ENCODE measurements at places on chromosomes 13 and 19.
A peak's percentile ranks its signal among the peaks of the same experiment; 100 is the strongest.

GRCh38 chr13:71593566-71593965 is 273.4 kb downstream of the DACH1 start:
- no peak for DNase-seq

DNA sequence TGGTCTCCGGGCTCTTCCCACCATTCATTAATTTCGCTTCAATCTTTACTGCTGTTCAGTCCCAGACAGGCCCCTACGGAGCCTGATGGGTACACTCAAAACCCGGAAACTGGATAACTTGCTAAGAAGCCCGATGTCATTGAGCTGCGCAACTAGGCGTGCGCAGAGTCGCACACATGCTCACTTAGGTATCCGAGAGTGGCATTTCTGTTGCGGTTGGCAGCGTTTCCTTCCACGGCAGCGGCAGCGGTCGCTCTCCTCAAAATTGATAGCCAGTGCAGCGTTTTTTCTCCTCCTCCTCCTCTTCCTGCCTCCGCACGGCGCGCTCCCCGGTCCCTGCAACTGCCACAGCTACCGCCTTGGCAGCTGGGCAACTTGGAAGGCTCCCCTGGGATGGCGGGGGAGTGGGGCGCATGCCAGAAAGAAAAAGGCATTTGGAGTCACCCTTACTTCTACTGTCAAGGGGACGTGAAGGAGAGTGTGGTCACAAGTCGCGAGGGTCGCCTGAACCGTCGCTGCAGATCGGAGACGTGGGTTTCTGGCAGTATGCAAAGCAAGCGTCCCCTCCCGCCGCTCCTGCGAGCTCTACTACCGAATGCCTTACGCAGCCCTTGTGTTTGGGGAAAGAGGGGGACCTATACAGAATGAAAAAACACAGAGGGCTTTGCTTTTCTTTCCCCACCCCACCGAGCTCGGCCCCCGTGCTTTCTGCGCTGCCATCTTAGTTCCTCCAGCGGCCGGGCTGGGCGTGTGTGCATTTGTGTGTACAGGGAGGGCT is 2.4 kb upstream of the MYCBP2 start:
- peak; percentile 74 for DNase-seq

DNA sequence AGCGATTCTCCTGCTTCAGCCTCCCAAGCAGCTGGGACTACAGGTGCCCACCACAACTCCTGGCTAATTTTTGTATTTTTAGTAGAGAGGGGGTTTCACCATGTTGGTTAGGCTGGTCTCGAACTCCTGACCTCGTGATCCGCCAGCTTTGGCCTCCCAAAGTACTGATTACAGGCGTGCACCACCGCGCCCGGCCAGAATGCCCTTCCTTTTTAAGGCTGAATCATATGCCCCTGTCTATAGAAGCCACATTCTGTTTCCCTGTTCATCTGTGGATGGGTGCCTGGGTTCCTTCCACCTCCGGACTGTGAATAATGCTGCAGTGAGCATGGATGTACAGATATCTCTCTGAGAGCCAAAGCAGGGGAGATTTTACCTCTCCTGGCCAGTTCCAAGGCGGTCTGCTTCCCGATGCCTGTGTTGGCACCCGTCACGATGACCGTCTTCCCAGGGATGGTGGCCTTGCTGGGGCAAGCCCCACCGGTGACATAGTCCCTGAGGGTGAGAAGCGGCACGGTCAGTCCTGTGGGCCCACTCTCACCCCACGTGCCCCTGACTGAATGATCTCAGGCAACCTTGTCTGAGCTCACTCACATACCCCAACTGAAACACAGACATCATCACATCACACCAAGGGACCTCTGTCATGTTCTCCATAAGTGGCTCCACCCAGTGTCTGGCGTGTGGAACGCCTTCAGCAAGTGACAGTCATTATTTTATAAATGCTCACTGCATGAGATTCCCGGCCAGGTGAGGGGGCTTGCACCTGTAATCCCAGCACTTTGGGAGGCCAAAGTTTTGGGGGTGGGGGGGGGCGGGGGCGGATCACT is 4.0 kb downstream of the RDH13 start:
- DNase-seq = no peak

DNA sequence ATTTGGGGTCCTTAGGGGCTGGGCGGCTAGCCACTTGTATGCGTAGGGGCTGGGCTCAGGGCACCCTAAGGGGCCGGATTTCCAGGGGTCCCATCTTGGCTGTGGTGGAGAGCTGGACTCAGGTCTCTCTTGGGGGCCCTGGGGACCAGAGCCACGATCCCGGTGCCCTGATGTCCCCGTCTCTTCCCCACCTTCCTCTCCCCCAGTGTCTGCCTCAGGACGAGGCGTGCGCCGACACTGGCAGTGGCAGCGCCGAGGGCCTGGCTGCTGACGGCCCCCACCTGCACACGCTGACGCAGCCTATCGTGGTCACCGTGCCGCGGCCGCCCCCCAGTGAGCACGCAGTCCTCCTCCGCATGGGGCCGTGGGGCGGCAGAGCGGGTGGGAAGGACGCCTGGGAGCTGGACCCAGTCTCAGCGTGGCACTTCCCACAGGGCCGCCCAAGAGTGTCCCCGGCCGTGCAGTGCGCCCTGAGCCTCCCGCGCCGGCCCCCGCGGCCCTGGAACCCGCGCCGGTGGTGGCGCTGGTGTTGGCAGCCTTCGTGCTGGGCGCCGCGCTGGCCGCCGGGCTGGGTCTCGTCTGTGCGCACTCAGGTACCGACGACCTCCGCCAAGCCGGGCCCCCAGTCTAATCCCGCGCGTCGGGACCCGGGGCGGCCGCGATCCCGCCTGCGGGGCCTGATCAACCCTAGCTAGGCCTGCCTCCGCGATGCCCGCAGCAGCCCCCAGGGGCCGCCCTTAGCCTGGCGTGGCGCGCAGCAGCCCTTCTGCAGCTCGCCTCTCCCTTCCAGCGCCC is 2.7 kb upstream of the SNAPC2 start:
- DNase-seq = no peak

GRCh38 chr19:35592226-35592625 is 6.3 kb downstream of the PMIS2 start:
- DNase-seq = no peak

- no peak for DNase-seq
Observed at GRCh38 chr13:74921326-74921725, 560.6 kb downstream of the TBC1D4 start.

DNA sequence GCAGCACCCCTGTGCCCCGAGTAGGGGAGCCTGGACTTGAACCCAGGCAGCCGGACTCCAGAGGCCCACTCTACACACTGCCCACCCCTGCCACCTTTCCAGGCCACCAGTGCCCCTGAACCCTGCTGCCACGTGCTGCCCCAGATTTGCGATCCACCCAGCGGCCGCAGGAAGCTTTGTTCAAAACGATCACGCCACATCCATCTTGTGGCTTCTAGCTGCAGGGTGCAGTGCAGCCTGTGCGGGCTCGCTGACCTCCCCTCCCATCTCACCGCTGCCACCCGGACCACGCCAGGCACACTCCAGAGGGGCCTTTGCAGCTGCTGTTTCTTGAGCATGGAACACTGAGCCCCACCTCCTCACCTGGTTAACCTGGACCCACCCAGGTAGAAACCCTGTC is 3.8 kb downstream of the RAVER1 start:
- DNase-seq = no peak

GRCh38 chr13:94305934-94306333 is 173.5 kb downstream of the DCT start:
- no peak for DNase-seq

DNA sequence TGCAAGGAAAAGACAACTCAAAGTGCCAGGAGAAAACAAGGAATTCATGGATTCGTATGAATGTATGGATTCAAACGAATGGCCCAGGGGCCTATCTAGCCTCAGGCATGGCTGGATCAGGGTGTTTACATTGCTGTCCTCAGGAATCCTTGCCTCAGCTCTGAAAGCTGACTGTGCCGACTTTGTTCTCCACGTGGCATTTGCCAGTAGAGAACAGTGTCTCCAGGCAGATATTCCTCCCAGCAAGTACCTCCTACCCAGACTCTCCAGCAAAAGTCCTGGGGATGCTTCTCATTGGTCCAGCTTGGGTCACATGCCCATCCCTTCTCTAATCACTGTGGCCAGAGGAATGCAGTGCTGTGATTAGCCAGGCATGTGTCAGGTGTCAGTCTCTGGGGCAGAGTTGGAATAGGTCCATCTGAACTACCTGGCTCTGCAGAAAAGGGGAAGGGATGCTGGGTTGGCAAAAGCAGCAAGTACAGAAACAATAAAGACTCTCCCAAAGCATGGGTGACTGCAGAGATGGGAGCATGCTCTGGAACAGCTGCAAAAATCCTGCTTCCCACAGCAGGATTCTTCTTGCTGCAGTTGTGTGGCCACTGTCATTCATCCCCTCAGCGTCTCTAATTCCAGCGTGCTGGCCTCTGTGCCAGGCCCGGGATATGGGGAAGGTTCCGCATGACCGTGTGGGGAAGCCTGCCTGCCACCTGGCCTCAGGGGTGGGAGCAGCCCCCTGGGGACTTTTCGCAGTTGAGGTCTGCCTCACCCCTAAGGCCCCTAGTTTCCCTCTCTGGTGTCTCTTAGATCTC is 30.0 kb downstream of the CCNE1 start:
- no peak for DNase-seq

DNA sequence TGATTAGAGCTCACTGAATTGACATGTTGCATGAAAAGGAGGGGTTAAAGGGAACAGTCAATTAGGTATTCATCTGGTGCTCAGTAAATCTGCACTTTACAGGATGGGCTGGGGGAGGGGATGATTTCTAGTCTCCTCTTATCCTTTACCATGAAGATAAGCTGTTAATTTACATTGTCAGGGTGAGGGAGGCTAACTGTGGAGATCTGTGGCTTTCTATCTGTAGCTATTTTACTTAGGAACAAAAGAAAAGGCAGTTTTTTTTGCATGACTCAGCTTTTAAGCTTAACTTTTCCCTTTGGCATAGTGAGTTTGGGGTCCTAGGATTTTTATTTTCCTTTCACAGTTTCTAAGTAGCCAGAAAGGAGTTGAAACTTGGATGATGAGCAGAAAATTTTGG is 253.3 kb downstream of the LMO7 start:
- DNase-seq = no peak

- no peak for DNase-seq
Observed at GRCh38 chr13:113357529-113357928, 6.4 kb downstream of the GRTP1 start.

- DNase-seq = no peak
Observed at GRCh38 chr19:45765702-45766295, 3.3 kb downstream of the SIX5 start.

DNA sequence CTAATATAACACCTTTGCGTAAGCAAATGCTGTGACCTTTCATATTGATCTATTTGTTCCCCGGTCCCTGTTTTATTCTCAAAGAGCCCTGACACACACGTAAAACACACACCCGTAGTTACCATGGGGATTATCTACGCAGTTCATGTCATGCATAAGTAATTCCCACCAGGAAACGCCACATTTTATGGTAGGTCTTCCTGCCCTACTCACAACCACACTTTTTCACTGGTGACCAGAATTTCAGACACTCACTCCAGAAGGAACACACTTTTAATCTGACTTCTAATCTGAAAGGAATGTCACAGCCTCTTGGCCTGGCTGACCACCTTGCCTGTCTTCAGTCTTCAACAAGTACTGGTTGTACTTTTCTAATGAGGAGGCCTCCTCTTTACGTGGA is 46.8 kb downstream of the SLC7A1 start:
- DNase-seq = no peak

DNA sequence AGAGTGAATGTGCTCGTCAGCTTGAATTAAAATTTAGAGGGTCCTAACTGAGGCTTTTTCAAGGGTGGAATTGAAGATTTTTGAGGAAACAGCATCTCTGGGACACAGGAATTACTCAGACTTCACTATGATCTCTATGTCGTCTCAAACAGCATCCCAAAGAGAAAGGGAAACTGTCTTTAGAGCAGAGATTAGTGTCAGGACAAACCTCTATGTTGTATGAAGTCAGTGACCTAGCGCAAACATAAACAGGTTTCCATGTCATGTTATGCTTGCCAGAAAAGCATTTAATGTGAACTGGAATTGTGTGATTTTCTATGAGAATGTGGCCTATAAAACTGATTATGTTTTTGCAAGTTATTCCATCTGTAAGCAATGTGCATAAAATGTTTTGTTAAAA is 573.7 kb downstream of the GPC6 start:
- no peak for DNase-seq

- DNase-seq = no peak
Observed at GRCh38 chr19:17487284-17488121, 17.2 kb downstream of the SLC27A1 start.

DNA sequence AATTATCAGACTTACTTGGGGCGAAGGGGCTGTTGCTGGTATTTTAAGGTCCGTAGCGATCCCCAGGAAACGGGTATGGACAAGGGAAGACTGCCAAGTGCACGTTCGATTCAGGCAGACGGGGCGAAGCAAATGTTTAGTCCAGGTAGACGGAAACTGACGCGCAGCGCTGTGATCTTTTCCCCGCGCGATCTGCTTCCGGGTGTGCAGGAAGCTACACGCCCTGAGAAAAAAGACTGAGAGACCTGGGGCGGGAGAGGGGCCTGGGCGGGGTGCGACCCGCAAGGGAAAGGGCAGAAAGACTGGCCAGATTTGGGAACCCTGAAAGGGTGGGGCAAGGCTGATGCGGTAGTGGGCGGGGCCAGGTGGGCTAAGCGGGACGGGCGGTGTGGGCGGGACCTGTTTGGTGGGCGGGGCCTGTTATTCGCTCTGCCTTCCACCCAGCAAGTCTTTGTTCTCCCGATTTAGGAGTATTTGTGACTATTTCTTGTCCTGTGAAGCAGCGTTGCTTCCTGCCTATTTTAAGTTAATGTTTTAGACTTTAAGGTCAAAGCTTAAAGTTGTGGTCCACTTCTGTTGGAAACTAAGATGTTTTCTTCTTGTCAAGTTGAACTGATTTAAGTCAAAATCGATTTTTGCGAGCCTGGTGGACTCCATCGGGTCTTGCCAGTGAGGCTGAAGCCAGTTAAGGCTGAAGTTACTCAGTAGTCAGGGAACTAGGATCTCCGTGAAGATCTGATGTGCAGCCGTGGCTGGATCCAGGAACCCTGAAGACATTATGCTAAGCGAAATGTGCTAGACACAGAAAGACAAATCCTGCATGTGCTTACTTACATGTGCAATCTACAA is at the start of gene ZNF836:
TSS of gene ZNF836 (minus strand) at position 301 of the 849 bp plus-strand sequence. CDS start 3,549 bp downstream, outside the sequence.
- DNase-seq = peak; percentile 77

GRCh38 chr13:41605319-41606285 is 148.3 kb downstream of the RGCC start:
- DNase-seq = no peak

GRCh38 chr13:93774506-93774905 is 547.9 kb downstream of the GPC6 start:
- DNase-seq = no peak

GRCh38 chr13:87168390-87168789 is 502.8 kb upstream of the SLITRK5 start:
- no peak for DNase-seq

- no peak for DNase-seq
Observed at GRCh38 chr19:36152352-36153091, at the start of gene COX7A1. COX7A1 (minus strand) TSS chr19:36152447; CDS start chr19:36152407, 40 bp downstream.
